T1000 (cell line): ENCODE measurements at places on chromosomes 5 and 9.

GRCh38 chr5:134406390-134406789, 5.3 kb downstream of the CDKN2AIPNL start:
- DNase-seq: no peak

DNA sequence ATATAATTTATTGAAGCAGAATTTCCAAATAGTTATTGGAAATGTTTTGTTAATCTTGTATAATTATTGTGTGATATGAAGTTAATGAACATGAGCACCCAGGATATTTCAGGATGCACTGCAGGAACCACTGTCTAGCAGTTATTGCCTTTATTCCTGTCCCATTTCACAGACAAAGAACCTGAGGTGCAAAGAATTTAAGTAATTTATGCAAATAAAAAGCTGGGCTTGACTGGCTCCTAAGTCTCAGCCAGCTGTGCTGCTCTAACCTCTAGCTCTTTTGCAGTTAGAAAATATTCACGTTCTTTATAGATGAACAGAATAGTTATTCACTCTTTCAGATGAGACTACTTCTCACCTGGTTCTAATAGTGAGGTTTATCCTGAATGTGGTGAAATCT, 50.0 kb upstream of the NUDT12 start:
- no peak for DNase-seq

GRCh38 chr9:132163457-132163875, 1.6 kb downstream of the NTNG2 start:
- DNase-seq: no peak

GRCh38 chr9:107345327-107345726, 62.2 kb downstream of the RAD23B start:
- DNase-seq: no peak

- DNase-seq: no peak
These were observed 255.5 kb downstream of the HSPA4 start for GRCh38 chr5:133307275-133307674.

DNA sequence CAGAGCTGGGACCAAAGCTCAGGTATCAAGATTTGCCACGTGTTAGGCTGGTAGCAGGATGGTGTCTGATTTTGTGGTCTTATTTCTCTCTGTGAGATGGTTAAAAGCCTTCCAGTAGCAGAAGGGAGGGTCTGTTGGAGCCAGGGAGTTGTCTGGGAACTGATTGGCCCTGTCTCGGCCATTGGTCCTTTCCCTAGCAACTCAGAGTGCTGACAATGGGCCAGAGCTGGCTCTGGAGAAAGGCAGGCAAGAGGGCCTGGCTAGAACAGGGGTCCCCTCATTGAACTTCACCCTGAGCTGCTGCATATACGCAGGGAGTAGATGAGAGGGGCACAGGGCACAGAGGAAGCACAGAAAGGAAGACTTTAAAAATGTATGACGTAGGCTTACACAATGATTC, 92.8 kb downstream of the PSD2 start:
- DNase-seq: no peak

DNA sequence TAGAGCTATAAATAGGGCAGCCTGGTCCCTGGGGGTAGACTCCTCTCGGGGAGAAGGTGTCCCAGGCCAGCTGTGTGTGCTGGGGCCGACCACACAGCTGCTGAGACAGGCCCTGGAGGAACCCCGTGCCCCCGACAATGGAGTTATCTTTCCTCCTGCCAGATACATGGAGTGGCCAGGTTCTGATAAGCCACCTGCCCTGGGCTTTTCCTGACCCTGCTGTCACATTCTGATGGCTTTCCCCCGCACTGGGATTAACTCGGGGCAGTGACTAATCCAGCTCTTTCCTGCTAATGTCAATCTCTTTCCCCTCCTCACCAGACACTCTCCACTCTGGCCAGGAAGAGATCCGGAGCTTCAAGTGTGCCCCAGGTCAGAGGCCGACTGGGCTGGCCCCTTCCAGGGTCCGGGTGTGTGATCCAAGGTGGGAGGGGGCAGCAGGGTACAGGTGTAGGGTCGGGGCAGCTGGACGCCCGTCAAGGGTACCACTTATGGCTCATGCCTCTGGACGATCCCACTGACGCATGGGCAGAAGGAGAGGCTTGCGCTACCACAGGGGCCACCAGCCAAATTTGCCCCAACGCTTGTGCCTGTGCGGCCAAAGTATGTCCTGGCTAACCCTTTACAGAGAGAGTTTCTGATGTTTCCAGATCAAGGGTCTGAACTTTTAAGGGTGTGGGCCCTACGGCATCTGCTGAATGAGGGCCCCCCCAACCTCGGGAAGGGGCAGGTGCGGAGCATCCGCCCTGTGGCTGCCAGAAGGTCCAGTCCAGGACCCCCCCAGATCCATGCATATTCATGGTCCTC, 20.6 kb upstream of the COL5A1 start:
- no peak for DNase-seq

GRCh38 chr9:16064771-16065170, 511.9 kb downstream of the CCDC171 start:
- no peak for DNase-seq

GRCh38 chr9:134010310-134011173, 14.7 kb upstream of the BRD3OS start:
- DNase-seq: no peak

DNA sequence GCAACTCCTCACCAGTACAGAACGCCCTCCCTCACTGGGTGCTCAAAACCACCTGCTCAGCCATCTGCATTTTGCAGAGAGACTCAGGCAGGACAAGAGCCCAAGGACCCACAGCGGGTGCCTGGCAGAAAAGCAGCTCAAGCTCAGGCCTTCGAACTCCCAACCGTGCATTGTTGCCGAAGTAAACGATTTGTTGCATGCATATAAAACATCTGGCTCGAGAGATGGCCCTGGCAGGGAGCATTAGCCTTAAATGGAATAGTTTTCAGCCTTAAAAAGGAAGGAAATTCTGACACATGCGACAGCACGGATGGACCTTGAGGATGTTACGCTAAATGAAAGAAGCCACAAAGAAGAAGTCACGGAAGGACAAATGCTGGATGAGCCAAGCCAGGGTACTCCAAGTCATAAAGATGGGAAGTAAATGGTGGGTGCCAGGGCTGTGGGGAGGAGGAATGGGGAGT, 160.4 kb upstream of the PHYKPL start:
- no peak for DNase-seq

GRCh38 chr5:139462586-139463276, at the start of gene ECSCR:
Gene ECSCR (minus strand): TSS chr5:139462743. CDS start chr5:139462670, 73 bp downstream.
- DNase-seq: no peak

GRCh38 chr5:79109527-79110492, 1.8 kb upstream of the BHMT start:
- DNase-seq: no peak

- DNase-seq: no peak
These were observed 20.2 kb downstream of the S100Z start for GRCh38 chr5:76870046-76870445.

GRCh38 chr5:96074870-96075269, 113.2 kb upstream of the ELL2 start:
- no peak for DNase-seq

GRCh38 chr5:68385936-68386335, 170.4 kb downstream of the PIK3R1 start:
- DNase-seq: no peak

GRCh38 chr5:32542216-32543059, 42.9 kb upstream of the SUB1 start:
- DNase-seq: no peak

DNA sequence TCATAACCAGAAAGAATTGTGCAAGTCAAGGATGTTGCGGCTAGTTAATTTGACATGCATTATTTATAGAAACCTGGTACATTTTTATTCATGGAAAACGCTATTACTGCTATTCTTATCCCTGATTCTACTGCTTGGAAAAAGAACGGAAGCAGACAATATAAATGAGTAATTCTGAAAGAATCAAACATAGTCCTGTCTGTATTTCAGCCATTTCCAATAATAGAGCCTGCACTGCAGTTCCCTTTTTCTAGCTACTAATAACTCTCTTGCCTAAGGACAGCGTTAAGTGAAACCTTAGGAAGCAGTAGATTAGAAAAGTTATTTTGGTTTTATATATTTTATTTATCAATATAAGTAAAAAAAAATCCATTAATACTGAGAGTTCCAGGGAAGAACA, 414.9 kb downstream of the CYLC2 start:
- DNase-seq: no peak

DNA sequence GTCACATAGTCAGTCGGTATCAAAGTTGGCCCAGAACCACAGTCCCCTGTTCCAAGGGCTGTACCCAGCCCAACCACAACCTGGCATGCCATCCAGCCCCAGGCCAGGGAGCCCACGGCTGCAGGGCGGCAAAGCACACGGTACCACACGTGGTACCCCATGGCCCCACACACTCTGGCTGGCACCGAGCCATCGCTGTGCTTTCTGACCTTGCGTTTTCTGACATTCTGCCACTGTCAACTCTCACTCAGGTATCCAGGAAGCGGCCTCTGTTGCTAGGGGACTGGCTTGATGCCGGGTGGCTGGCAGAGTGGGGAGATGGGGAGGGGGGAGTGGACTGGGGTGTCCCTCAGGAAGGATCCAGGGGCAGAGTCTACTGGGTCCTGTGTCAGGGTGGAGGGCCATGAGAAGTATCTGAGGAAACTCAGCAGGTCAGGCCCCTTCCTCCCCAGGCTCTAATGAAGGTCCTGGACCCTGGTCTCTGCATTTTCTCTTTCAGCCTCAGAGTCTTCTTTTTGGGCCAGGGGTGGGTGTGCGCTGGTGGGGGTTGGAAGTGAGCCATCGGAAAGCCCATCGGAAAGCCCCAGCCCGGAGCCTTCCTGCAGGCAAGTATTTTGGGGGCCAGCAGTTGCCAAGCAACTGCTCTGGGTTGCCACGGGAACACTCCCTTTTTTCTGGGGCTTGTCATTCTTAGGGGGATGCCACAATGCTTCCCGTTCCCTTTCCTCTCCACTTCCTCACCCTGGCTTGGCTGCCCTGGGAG, 21.0 kb upstream of the RALGDS start:
- no peak for DNase-seq

DNA sequence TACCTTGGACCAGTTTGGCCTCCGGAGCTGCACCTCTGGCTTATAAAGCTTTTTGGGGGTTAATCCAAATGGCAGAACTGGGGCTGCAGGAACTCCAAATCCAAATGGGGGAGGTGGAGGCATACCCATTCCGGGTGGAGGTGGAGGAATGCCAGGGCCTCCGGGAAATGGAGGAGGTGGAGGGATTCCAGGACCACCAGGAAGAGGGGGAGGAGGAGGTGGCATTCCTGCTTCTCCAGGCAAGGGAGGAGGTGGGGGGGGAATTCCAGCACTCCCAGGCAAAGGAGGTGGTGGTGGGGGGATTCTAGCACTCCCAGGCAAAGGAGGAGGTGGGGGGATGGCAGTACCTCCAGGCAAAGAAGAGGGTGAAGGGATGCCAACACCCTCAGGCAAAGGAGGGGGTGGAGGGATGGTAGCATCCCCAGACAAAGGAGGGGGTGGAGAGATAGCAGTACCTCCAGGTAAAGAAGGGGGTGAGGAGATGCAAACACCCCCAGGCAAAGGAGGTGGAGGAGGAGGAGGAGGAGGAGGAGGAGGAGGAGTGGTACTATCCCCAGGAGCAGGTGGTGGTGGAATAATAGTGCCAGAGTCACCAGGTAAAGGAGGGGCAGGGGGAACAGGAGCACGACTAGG, 45.2 kb downstream of the DIAPH1 start:
- no peak for DNase-seq

DNA sequence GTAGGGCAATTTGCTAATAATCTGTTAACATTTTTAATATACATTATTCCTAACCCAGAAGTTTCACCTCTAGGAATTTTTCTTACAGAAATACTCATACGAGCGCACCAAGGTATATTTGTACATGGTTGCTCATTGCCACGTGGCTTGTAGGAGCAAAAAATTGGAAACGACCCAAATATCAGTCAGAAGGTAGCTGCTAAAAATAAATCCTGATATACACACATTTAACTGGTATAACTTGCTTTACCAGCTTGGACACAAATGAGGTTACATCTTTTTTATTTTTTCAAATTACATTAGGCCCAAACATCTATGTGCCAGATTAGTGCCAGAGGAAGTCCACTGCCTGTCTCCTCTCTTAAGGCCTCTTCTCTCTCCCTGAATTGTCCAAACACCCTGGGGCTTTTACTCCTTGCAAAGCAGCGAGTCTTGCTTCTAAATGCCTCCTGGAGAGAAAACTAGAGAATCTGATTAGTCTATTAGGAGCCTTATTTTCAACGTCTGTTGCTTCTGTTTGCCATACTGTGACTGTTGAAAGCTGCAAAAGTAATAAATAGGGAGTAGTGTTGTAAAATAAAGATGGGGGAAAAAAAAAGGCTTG, 92.0 kb upstream of the SSBP2 start:
- no peak for DNase-seq

- no peak for DNase-seq
These were observed 658.3 kb upstream of the WWC1 start for GRCh38 chr5:167633114-167633513.

DNA sequence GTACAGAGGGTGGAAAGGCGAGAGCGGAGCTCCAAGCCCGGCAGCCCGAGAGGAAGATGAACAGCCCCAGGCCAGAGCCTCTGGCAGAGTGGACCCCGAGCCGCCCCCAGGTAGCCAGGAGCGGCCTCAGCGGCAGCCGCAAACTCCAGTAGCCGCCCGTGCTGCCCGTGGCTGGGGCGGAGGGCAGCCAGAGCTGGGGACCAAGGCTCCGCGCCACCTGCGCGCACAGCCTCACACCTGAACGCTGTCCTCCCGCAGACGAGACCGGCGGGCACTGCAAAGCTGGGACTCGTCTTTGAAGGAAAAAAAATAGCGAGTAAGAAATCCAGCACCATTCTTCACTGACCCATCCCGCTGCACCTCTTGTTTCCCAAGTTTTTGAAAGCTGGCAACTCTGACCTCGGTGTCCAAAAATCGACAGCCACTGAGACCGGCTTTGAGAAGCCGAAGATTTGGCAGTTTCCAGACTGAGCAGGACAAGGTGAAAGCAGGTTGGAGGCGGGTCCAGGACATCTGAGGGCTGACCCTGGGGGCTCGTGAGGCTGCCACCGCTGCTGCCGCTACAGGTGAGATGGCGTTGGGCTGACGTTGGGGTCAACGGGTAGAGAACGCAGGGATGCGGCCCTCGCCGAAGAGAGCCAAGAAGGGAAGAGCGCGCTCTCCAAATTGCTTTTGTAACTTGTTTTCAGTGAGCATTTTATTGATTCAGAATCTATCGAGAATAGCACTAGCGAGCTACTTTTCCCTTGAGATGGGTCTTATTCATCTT, at the start of gene PTGER4:
TSS of gene PTGER4 (plus strand) at position 3 of the 769 bp plus-strand sequence. CDS start 1,079 bp downstream, outside the sequence.
- DNase-seq: no peak

- DNase-seq: no peak
These were observed 13.9 kb downstream of the TNFSF8 start for GRCh38 chr9:114916481-114916880.

- DNase-seq: no peak
These were observed 144.5 kb downstream of the GCNT1 start for GRCh38 chr9:76603448-76603895.

GRCh38 chr9:120396418-120396817, 183.5 kb downstream of the CDK5RAP2 start:
- DNase-seq: no peak
